ENCODE measurements at places on chromosomes 1 and 21.

- DNase-seq: peak; percentile 7
Observed at GRCh38 chr1:12276225-12276624, 46.4 kb downstream of the VPS13D start.

DNA sequence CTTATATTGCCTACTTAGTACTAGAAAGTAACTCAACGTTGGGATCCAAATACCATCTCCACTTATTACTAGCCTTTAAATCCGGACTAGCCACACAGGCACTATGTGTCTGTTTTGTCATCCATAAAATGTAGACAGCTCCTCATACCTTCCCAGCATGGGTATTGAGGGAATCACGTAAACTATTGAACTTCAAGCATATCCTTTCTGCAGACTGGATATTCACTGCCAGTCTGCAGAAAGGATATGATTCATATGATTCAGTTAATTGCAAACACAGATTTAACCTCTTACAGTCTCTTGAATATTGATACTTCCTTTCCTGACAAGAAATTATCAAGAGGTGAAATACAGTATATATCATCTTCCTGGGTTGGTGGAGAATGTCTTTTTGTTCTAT, 186.0 kb downstream of the LEPR start:
- DNase-seq: no peak

- DNase-seq: no peak
Observed at GRCh38 chr1:46607345-46608130, 3.5 kb upstream of the MKNK1 start.

DNA sequence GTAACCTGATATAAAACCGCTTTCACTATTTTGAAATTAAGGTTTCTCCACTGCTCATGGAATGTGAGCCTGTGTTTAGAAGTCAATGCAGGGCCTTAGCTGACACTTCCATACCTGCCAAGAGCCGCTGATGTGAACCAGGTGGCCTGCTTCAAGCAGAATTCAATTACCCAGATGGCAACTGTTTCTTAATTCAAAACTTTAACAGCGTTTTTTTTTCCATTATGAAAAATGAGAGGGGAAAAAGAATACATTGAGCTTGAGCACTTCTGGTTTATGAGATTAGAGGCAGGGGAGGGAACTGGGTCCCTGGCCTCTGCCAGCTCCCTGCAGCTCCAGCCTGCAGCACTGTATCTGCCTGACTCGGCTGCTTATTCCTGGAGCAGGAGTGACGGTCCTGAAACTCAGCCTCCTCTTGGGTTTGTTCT, 7.7 kb upstream of the ATP1A1 start:
- DNase-seq: no peak

DNA sequence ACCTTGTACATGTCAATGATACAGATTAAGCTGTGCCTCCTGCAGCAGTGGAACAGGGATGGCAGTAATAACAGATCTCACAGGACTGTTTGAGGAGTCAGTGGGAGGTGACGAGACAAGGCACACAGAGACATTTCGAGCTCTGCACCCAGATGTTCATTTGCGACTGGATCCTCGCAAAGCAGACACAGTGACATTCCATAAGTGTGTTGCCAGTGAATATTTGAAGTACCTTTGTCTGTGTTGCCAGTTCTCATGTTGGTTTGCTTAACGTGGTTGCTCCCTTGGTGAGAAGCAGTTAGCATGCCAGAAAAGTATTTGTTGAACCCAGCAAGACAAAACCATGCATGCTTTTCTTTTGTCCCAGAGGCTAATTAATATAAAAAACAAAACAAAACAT, 67.0 kb downstream of the NID1 start:
- no peak for DNase-seq

DNA sequence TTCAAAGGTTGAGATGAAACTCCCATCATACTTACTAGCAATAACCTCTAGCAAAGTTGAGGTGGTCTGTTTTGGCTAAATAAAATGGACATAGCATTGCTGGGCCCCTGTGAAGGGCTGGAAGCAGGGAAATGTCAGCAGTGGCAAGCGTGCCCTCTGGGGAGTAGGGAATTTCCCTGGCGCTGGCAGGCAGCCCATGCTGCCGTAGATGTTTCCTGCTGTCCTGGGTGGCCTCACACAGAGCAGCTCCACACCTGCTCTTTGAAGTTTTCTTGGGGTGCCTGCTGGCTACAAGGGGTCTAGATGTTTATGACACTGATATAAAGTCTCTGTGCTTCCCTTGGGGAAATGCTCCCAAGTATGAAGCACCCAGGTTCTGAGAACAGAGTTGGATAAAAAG, 30.2 kb downstream of the ADARB1 start:
- peak; percentile 61 for DNase-seq

DNA sequence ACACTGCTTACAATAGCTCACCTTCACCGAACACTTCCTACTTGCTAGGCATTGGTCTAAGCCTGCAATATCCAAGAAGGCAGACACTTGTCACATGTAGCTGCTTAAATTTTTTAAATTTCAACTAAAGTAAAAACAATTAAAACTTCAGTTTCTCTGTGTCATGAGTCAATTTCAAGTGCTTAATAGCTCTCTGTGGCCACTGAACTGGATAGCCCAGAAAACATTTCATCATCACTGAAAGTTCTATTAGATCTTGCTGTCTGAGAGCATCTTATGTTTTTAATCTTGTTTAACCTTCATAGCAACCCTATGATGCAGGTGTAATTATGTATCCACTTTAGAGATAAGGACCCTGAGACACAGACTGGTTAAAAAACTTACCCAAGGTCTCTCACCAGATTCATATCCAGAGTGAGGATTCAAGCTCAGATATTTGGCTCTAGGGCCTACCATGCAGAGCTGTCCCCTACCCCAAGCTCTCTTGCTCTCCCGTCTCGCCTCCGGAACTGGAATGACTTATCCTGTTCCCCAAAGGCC, 2.6 kb upstream of the FCRL6 start:
- DNase-seq: no peak

- no peak for DNase-seq
Observed at GRCh38 chr1:205065666-205066065, 18.6 kb downstream of the TMEM81 start.

- no peak for DNase-seq
Observed at GRCh38 chr1:224447251-224447650, 12.7 kb upstream of the WDR26 start.

DNA sequence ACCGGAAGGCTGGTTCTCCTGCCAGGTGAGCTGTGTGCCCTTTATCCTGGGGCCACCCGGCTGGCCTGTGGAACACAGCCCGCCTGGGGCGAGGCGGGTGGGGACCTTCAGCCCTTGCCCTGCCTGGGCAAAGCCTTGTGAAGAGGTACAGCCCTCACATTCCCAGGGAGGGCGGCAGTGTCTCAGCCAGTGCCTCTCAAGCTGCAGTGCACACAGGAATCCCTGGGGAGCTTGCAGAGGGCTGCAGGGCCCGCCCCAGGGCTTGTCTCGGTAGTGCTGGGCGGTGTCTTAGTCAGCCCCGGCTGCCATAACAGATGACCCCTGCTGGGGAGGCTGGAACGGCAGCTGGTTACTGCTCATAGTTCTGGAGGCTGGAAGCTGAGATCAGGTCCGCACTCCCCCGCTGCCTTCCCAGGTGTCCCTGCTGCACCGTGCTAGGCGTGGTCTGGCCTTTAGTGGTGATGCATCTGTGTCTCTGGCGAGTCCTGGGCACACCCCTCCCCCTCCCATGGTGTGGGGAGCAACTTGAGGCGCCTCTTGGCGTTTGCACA, 12.6 kb downstream of the DFFB start:
- no peak for DNase-seq

- DNase-seq: no peak
Observed at GRCh38 chr1:25001125-25001915, 71.2 kb upstream of the RUNX3 start.

- DNase-seq: peak; percentile 68
Observed at GRCh38 chr1:67831850-67832513, 1.3 kb downstream of the GNG12 start.

GRCh38 chr1:5941671-5942070, 50.6 kb downstream of the NPHP4 start:
- DNase-seq: no peak

DNA sequence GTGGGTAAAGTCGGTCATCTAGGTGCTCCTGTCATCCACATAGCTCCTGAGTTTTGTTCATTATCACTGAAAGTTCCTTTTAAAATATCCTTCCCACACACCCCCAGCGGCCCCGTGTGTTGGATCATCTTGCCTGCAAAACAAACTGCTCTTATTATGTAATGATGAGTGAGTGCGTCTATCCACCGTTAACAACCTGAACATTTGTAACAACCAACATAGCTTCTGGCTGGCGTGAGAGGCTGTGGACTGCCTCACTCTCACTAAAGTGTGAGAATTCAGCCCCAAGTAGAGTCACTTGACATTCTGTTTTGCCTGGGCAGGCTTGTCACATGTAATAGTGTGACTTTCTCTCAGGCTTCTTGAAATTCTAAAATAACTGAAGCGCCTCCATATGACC, 14.5 kb upstream of the KCNA2 start:
- DNase-seq: no peak

- DNase-seq: no peak
Observed at GRCh38 chr1:193111641-193112090, 6.5 kb upstream of the GLRX2 start.

- peak; percentile 20 for DNase-seq
Observed at GRCh38 chr1:158649052-158649451, 37.5 kb downstream of the SPTA1 start.

DNA sequence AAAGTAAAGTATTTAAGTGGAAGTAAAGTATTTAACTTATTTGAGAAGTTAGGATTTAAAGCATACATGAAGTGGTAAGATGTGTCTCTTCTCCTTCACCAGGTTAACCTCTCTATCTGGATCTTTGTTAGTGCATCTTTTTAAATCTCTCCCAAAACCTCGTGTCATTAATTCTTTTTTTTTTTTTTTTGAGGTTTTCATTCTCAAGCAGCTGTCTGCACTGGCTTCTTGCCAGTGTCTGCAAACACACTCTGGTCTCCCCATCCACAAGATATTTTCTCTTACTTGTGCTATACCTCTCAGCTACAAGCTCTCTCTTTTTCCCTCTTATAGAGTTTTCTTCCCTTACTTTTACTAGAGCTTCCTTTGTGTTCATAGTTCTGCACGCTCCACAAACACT, 49.0 kb downstream of the CLDN17 start:
- DNase-seq: no peak

GRCh38 chr1:221100611-221101010, 221.4 kb downstream of the HLX start:
- DNase-seq: peak; percentile 81

GRCh38 chr1:20271498-20272400, 18.9 kb upstream of the VWA5B1 start:
- no peak for DNase-seq

DNA sequence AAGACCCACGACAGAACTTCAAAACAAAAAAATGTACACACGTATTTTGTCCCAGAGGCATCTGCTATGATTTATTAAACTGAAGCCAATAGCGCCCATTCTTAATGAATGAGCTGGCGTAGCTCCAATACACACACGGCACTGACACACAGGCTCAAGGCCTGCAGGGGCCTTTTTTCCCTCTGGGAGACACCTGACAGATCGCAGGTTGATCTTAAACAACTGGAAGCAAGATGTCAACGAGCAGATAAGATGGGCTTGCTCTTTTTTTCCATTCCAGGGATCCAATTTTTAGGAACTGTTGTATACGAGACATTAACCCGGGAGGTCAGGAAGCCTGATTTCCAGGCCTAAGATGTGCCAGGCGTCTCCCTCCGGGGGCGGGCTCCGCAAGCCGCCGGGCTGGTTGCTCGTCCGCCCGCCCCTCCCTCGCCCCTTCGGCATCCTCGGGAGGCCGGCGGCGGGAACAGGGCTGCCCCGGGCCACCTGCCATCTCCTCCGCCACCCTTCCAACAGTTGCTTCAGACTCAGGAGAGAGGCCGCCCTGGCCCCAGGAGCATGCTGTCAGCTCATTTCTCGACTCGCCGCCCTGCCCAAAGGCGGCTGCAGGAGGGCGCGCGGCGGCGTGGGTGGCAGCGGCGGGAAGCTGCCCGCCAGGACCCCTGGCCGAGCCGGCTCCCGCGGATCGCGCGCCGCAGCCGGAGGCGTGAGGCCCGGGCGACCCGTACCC, 735 bp downstream of the TTC13 start:
- DNase-seq: peak; percentile 72

GRCh38 chr1:84152649-84153056, 8.6 kb downstream of the PRKACB start:
- DNase-seq: no peak

GRCh38 chr1:209648931-209649776, 3.1 kb downstream of the LAMB3 start:
- DNase-seq: peak; percentile 89

GRCh38 chr1:27858072-27858948, 14.0 kb upstream of the THEMIS2 start:
- DNase-seq: peak; percentile 90

DNA sequence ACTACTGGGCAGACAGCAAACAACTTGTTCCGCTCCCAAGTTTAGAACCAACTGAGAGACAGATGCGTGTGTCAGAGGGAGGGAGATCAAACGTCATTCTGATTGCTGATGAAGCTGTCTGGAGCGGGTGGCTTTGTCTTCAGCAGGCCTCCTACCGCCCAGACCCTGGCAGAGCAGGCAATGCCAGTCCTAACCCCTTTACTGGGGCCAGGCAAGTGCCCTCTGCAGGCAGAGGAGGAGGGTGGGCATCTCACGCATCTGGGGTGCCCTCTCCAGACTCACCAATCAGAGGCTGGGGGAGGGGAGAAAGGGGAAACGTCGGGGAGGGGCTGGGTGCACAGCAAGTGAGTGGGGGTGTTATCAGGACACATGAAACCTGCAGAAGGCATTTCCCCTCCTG, 126.6 kb downstream of the ACTL8 start:
- DNase-seq: peak; percentile 8

- DNase-seq: no peak
Observed at GRCh38 chr1:83928396-83928795, 70.5 kb downstream of the TTLL7 start.

DNA sequence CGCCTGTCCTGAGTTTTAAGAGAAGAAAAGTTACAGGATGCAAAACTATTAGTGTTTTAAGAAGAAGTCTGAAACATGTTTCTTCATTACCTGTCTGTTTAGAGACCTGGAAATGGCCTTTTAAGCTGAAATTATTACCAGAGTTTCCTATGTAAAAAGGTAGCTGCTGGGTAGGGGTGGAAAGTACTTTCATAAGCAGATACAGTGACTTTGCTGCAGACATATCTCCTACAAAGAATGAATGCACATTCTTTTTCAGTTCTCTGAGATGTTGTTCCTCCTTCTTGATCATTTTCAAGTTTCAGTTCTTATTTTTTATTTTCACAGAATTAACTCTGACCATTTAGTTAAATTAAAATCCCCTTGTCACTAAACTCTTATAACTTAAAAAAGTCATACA, 1329.6 kb downstream of the KCNT2 start:
- DNase-seq: no peak

GRCh38 chr1:160084771-160085321, 3.5 kb downstream of the KCNJ9 start:
- DNase-seq: no peak

GRCh38 chr1:168264296-168264695, 16.4 kb upstream of the TBX19 start:
- peak; percentile 18 for DNase-seq

GRCh38 chr1:154572468-154573167, 5.0 kb downstream of the CHRNB2 start:
- DNase-seq: no peak

- DNase-seq: peak; percentile 74
Observed at GRCh38 chr1:46301808-46302640, 1.4 kb downstream of the LRRC41 start.
